ENCODE measurements at places on chromosomes 11 and 22.

DNA sequence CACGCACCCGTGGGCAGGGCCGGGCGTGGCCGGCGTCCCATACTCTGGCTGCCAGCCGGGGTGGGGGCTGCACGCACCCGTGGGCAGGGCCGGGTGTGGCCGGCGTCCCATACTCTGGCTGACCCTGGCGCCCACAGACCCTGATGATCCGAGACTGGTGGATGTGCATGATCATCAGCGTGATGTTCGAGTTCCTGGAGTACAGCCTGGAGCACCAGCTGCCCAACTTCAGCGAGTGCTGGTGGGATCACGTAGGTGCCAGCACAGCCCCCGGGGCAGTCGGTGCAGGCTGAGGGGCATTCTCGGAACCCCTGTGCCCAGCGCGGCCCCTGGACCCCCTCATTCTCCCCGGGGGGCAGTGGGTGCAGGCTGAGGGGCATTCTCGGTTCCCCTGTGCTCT, 19.0 kb downstream of the RNH1 start:
- DNase-seq = no peak

DNA sequence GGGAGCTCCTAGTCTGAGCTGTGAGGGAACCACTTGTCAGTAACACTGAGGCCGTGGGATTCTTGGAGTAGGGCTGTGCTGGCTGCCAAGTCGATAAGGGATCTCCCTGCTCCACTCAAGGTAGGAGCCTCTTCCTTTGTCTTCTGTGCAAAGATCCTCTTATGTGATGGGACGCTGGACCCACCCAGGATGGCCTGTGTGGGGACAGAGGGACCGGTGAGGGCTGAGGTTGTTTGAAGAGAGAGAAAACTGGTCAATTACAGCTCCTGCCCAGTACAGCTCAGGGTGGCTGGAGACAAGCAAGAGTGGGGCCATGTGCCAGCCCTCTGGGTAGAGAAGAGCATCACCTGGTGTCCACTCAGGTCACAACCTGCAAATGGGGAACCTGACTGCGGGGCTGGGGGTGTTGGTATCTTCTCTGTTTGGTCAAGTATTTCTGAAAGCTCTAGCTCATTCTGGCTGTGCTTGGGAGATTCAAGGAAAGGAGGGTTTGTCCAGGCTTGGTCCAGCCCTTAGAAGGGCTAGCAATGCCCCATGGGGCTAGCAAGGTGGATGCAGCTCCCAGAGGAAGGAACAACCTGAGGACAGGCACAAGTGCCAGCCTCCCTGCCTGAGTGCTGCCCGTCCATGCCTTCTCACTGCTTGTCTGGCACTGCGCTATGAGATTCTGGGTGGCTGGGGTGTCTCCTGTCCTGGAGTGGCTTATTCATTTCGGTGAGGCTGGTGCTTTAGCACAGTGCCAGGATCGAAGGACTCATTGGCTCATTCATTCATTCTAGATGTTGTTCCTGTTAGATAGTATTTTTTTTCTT, 27.6 kb upstream of the BAIAP2L2 start:
- no peak for DNase-seq

- DNase-seq = no peak
Measured at GRCh38 chr11:16403448-16403803, 47.1 kb upstream of the SOX6 start.

DNA sequence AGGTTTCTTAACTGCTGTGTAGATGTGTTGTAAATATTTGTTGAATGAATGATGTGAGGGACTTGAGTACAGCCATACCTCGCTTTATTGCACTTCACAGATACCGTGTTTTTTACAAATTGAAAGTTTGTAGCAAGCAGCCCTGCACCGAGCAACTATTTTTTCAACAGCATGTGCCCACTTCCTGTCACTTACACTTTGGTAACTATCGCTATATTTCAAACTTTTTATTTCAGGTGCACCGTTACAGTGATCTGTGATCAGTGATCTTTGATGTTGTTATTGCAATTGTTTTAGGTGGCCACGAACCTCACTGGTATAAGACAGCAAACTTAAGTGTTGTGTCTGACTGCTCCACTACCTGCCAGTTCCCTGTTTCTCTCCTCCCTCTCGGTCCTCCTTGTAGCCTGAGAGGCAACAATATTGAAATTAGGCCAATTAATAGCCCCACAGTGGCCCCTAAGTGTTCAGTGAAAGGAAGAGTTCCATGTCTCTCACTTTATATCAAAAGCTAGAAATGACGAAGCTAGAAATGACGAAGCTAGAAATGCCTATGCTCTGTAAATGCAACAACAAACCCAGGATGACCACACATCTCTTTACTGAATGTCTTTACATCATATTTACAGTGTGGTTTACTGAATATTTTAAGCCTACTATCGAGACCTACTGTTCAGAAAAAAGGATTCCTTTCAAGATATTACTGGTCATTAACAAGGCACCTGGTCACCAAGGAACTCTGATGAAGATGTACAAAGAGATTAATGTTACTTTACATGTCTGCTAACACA, 1.0 kb downstream of the SFI1 start:
- no peak for DNase-seq

DNA sequence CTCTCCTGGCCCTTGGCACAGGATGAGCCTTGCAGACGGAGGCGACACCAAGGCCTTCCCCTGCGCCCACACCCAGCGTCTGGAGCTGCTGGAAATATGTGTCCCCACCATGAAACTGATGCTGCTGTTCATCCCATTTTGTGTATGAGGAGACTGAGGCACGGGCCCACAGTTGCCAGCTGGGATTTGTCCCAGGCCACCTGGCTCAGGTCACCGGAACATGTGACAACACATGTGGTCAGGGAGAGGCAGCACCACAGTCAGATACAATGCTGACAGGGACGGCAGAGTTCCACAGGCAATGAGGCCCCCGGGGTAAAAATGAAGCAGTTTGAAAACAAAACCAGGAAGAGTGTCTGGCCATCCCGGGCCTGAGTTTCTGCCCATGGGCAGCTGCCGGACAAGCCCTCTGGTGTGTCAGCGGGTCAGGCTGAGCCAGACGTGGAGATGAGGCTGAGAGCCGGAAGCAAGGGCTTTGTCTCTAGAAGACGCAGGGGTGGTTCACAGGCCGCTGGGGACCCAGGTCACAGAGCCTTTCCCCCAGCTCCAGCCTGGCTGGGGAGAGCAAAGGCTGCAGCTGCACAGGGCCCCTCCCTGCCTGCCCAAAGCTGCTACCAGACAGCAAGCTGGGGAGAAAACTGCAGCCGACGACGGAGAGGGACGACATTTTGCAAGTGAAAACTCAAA, 80.7 kb downstream of the CDKN1C start:
- no peak for DNase-seq

DNA sequence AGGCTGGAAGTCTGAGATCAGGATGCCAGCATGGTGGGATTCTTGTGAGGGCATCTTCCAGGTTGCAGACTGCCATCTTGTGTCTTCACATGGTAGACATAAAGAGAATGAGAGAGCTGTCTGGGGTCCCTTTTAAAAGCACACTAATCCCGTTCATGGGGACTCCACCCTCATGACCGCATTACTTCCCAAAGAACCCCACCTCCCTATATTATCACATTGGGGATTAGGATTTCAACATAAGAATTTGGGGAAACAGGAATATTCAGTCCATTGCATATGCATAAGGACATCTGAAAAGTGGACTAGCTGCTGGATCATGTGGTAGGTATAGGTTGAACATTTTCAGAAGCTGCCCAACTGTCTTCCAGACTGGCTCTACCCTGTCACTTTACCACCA, 33.1 kb upstream of the ADORA2A start:
- DNase-seq = no peak

DNA sequence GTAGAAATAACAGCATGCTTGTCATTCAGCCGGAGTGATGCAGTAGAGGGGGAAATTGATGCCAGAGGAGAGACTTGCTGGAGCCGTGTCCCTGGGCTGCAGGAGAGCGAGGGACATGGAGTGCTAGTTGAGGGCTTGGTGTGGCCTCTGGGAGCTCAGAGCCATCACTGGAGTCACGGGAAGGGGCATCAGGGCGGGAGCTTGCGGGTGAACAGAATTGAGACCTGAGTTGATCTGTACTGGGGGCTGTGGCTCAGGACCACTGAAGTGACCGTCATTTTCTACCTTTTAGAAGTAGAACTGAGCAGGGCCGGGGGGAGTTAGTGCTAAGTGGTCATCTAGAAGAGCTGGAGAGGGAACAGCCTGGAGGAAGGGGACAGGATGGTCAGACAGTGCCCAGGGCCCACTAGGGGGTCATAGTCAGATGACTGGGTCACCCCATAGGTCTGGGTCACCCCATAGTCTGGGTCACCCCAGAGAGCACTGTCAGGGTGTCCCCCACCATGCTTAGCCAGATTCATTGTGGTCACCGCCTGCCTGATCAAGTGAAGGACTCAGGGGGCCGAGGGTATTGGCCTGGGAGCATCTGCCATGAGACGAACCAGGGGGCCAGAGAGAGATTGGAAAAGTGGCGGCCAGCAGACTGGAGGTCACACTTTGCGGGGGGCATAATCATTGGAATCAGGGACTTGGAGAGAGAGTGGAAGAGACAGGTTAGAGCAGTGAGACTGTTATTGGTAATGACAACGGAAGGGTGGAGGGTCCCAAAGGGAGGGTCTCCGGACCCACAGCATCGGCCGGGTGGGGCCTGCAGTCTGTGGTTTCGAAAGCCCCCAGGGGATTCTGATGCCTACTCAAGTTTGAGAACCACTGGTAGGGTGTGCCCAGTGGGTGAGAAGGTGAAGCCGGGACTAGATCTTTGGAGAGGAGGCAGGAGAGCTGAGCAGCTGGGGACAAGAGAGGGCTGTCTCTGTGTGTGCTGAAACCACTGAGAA, 15.2 kb downstream of the RIBC2 start:
- DNase-seq = no peak

- no peak for DNase-seq
Measured at GRCh38 chr11:3206156-3206921, 12.3 kb downstream of the MRGPRG start.

DNA sequence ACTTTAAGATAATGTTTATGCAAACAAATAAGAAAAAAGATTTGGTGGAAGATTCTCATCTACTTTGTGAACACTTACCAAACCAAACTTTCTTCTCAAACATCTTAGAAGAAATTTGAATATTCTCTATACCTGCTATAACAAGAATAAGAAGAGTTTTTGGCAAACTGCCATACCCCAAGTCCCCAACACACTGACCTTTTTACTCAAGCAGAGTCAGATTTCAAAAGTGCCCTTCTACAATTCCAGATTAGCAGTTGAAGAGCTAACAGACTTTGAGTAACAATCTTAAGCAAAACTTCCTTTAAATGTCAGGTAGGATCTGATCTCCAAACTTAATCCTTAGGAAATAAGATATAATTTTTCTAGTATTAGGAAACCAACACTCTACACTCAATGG, 33.9 kb downstream of the TSG101 start:
- DNase-seq = no peak

- DNase-seq = no peak
Measured at GRCh38 chr11:61957021-61957770, 7.0 kb downstream of the BEST1 start.

DNA sequence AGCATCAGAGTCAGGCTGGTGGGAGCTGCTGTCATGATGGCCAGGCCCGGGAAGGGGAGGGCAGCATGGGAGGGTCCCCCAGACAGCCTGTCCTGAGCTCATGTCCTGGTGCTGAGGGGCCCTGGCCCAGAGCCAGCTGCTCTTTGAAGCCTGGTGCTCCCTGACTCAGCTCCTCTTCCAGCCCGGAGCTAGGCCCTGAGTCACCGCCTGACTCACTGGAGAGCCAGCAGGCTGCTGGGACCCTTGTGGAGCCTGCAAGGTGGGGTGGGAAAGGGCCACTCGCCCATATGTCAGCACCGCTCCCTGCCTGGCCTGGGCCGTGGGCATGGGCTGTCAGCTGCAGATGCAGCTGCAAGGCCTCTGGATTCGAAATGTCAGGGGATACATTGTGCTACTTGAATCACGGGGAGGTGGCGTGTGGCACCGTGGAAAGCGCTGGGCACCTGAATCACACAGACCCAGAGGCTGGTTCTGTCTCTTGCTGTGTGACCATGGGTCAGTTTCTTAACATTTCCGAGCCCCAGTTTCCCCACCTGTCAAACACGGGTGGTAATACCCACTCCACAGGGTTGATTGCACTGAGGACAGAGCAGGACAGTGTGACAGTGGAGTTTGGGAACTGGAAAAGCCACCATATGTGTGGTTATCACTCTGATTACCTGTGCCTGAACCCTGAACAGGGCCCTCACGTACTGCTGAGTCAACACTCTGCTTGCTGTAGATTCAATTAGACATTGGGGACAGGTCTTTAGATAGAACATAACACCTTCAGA, 4.4 kb downstream of the CACNA1I start:
- peak; percentile 92 for DNase-seq

GRCh38 chr11:58726737-58727414, 4.9 kb downstream of the GLYAT start:
- no peak for DNase-seq

DNA sequence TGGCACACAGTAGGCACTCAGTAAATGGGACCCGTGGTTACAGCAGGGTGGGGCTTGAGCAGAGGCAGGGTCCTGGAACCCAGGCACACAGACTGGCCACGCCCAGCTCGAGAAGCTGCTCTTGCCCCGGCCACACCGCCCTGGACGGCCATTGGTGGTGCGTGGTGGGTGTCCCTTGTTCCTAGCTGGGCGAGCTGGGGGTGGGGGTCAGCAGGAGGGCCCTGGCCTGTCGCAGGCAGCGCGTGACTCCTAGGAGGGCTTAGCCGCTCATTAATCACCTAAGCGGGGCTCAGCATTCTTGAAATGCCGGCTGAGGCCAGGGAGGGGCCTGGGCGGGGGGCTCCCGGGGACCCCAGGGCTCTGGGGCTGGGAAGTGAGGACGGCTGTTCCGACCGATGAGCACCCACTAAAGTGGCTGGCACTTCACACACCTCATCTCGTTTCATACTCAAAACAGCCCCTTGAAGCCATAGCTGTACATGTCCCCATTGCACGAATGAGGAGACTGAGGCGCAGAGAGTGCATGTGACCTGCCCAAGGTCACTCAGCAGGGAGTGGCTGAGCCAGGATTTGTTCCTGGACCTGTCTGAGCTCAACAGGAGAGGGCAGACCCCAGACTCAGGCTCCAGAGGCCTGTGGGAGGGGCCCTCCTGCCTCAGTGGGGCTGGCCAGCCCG, 11.6 kb downstream of the MYRF start:
- no peak for DNase-seq

- no peak for DNase-seq
Measured at GRCh38 chr11:121456151-121456550, 3.4 kb upstream of the SORL1-AS1 start.

- no peak for DNase-seq
Measured at GRCh38 chr22:45887202-45888131, 89.5 kb downstream of the WNT7B start.

GRCh38 chr22:44658311-44658953, 43.6 kb upstream of the PRR5 start:
- DNase-seq = peak; percentile 78

Measured in fibroblast of skin of right quadriceps (primary cell).